ENCODE measurements at places on chromosomes 1 and 21.

DNA sequence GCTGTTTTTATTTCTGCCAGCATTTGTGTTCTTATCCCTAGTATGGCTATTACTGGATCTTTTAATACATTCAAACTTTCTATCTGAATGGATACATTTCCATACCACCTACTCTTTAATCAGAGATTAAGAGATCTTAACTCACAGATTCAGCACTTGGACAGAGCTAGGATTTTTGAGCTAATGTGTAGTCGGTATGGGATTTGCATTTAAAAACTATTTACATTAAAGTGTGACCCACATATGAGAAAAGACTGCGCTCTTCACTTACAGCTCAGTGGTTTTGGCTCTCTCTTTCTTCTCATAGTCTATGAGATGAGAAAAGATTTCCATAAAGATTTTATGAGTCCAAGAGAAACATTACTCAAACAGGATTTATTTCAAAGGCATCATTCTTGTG lies 16.4 kb downstream of the HMGB4 start:
- no peak for DNase-seq

DNA sequence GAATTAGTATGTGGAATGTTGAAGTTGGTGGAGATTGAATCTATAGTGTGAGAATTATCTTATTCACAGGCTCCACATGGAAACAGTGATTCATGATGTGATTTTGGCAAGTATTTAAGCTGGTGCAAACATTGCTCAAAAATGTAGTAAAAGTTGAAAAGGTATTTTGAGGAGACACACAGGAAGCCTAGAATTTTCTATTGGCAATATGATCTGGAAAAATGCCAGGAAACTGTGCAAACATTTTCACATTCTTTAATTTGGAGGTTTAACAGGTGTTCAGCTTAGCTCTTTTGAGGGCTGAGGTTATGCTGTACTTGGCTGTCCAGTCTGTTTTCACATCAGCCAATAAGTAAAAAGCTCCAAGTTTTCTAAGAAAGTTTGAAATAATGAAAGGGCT lies 327.3 kb downstream of the RWDD3 start:
- no peak for DNase-seq

DNA sequence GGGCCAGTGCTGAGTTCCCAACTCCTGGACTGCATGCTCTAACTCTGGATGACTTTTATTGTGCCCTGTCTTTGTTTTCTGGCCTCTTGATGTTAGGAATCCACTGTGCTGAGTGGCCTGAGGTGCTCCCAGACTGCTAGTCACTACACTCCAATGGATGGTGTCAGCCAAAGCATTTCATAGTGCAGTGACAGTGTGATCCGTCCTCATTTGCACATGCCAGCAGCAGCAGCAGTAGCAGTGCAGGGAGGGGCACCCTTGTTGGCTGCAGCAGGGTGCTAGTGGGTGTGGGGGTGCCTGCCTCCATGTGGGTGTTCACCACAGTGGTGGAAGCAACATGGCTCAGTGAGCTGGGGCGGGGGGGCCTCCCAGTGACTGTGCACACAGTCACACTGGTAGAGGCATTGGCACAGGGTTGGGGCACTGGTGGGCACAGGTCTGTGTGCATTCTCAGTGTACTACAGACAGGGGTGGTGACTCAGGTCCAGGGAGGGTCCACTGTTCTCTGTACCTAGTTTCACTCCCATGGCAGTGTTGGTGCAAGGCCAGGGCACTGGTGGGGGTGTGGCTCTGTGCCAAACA lies 214.0 kb downstream of the ZC3H11B start:
- no peak for DNase-seq

GRCh38 chr1:182426442-182427430 lies 23.2 kb upstream of the RGSL1 start:
- no peak for DNase-seq

DNA sequence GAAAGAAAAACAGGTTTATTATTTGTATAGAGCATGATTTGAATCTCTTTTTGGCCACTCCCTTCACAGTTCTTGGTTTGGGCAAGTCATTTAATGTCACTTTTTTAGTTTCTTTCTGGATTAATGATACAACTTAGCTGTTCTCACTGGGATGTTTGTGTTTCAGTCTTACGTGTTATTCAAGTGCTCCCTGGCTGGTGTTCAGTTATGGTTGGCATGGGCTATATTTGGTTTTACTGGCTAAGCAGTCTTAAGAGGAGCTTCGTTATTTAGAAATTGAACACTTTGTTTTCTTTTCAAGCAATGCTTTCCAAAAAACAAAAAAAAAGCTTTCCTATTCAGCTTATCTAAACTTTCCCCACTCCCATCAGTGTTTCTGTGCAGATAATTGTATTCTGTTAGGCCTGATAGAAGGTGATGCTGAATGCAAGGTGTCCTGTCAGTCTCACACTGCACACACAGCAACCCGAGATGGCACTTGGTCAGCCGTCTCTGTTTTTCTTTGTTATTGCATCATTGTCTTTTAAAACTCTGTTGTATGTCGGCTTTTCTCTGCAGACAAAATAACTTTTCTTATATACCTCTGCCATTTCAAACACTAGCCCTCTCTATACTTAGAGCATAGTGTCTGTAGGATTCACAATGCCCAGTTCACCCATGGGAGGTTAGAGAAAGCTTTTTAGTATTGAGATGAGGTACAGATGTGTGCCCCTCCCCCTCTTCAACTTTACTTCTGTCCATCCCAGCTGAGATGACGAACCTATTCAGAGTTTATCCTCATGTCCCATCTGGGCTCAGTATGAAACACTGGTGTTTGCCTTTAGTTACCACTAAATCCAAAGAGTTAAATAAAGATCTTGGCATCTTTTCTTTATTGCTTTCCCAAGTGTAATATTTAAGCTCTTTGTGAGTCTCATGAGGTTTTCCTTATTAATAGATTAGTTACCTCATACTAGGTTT lies 80.2 kb downstream of the VPS13D start:
- DNase-seq: no peak

GRCh38 chr1:198640174-198640573 lies 1.3 kb downstream of the PTPRC start:
- DNase-seq: no peak

DNA sequence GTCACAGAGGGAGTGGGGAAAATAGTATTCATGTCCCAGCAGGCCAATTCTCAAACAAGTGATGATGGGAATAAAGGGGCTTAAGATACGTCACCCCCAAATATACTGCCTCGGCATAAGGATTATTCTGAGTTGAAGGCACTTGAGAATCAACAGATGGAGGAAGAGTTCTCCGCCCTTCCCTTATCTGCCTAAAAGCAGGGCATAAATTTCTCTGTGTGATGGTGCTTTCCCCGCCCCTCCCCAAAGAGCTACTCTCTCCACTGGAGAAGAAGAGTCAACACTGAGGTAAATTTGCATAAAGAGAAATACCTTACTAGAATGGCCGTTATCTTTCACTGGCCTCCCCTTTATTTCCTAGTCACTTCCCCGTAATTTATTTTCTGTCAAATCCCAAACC lies 18.7 kb downstream of the BECN2 start:
- no peak for DNase-seq

DNA sequence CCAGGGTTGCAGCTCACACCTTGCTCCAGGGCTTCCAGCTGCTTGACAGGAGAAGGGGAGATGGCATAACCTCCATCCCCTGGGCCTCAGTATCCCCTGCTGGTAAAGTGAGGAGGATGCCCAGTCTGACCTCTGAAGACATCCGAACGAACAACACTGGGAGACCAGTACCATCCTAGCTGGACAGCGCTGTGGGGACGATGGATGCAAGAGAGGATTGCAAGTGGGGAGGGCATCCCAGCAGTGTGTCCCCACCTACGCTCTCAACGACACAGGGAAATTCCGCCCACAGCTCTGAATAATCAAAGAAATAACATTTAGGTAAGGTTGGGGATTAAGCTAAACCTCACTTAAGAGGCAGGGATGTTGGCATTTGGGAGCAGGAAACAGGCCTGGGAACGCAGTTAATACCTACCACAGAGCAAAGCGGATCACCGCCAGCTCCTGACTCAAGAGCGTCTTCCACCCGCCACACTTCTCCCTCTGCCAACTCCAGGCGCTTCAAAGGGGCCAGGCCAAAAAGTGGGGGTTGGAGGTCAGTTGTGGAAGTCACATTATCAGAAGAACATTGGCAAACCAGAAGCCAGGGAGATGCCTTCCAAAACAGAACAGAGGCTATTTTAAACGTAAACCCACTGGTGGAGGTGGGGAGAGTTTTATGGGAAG lies 47.6 kb downstream of the SSBP3 start:
- no peak for DNase-seq

DNA sequence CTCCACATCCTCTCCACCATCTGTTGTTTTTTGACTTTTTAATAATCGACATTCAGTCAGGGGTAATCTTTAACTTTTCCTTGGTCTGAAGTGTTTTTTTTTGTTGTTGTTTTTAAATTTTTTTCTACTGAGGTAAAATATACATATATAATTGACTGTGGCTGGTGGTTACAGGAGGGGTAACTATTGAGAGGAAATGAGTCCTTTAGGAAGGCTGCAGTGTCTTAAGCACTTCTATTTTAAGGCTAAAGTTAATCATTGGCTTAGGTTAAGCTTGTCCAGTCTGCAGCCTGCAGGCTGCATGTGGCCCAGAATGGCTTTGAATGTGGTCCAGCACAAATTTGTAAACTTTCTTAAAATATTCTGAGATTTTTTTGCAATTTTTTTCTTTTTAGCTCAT lies 172.5 kb downstream of the CTH start:
- DNase-seq: no peak

- no peak for DNase-seq
Observed at GRCh38 chr1:246161626-246162025, 345.5 kb downstream of the SMYD3 start.

- no peak for DNase-seq
Observed at GRCh38 chr1:209318181-209319056, 265.1 kb upstream of the CAMK1G start.

All from NCI-H345 (cell line).